ENCODE measurements at places on chromosomes 3 and 15. TPM values are rescaled to one million over a fixed set of nuclear protein-coding genes. Genes with fewer than 3 reads are reported as not detected.

The SPSB4 gene
- 6.9 TPM for total RNA-seq

The GJD2 gene
- 42.3 TPM for total RNA-seq

The ADAMTSL3 gene
- total RNA-seq = 21.2 TPM

The AAGAB gene
- 12.6 TPM for total RNA-seq

The METTL6 gene
- 6.3 TPM for total RNA-seq

The CFAP100 gene
- not detected for total RNA-seq

The TMOD3 gene
- total RNA-seq = 18.7 TPM

The RTP3 gene
- total RNA-seq = not detected

GRCh38 chr3:114527036-114527644 lies 233.3 kb downstream of the TIGIT start:
- no peak for DNase-seq
- H3K36me3 ChIP-seq = no peaks in the 10 kb centered on the region
- H3K4me1 ChIP-seq = no peaks in the 10 kb centered on the region
- H3K27me3 ChIP-seq = no peaks in the 10 kb centered on the region
- no peak overlapping the region for H3K27ac ChIP-seq

DNA sequence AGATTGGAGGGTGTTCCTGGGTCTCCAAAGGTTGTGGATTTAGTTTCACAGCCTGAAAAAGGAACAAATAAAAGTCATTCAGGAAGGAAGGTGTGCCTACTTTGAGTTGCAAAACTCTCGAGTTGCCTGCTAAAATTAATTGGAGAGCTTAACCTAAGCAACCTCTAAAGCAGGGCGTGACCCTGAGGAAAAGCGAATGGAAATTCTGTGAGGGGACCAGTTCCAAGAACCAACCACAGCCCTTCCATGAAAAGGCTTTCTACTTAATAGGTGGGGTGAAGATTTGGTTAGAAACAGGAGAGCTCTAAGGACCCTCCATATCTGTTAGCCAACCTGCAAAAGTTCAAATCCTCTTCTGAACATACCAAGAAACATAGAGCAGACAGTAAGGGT lies 1.5 kb downstream of the CD80 start:
- no peaks in the 10 kb centered on the region for H3K27me3 ChIP-seq
- no peak overlapping the region for H3K27ac ChIP-seq
- no peak for DNase-seq

DNA sequence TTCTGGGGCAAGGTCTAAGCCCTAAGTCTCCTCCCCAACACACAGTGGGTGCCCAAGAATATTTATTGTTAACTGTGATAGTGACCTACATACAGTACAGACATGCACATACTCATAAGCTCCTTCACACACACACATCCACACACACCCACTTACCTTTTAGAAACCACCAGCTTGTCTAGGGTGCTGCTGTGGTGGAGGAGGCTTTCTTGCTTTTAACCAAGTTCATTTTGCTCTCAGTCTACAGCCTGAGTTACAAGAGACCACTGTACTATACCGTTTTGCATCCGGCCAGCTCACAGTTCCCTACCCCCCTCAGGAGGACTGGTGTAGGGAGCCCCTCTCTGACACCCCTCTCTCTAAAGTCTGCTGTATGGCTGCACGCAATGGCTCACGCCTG lies 16.7 kb downstream of the DAPK2 start:
- H3K36me3 ChIP-seq = no peaks in the 10 kb centered on the region
- no peaks in the 10 kb centered on the region for H3K27me3 ChIP-seq
- DNase-seq = no peak
- no peak overlapping the region for H3K4me3 ChIP-seq
- peaks cover 60% of the 10 kb centered on the region for H3K4me1 ChIP-seq
- H3K27ac ChIP-seq = peak overlapping the region; percentile 13

DNA sequence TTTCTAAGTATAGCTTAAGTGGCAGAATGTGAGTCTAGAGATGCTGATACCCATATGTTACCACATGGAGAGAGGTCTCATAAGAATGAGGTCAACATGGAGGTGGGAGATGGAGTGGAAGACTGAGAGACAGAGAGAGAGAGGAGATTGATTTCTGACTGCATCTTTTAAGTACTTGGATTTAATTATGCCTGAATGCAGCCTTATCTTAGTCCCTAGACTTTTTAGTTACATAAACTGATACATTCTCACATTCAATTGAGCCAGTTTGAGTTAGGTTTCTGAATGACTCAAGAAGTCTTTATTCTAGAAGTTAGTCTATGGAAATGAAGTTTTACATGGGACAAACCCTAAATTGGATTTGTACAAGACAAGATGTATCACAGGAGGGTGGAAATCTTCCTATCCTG lies 58.5 kb upstream of the TNFSF10 start:
- H3K4me3 ChIP-seq = no peak overlapping the region
- no peak overlapping the region for H3K27ac ChIP-seq
- DNase-seq = no peak
- H3K4me1 ChIP-seq = peaks cover 25% of the 10 kb centered on the region
- no peaks in the 10 kb centered on the region for H3K27me3 ChIP-seq
- no peaks in the 10 kb centered on the region for H3K36me3 ChIP-seq

DNA sequence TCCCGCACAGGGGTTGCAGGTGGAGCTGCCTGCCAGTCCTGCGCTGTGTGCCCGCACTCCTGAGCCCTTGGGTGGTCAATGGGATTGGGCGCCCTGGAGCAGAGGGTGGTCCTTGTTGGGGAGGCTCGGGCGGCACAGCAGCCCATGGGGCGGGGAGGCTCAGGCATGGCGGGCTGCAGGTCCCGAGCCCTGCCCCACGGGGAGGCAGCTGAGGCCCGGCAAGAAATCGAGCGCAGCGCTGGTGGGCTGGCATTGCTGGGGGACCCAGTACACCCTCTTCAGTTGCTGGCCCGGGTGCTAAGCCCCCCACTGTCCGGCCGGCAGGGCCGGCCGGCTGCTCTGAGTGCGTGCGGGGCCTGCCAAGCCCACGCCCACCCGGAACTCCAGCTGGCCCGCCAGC lies 27.9 kb downstream of the NCK1 start:
- DNase-seq = no peak
- no peaks in the 10 kb centered on the region for H3K36me3 ChIP-seq
- H3K4me1 ChIP-seq = peaks cover 11% of the 10 kb centered on the region

DNA sequence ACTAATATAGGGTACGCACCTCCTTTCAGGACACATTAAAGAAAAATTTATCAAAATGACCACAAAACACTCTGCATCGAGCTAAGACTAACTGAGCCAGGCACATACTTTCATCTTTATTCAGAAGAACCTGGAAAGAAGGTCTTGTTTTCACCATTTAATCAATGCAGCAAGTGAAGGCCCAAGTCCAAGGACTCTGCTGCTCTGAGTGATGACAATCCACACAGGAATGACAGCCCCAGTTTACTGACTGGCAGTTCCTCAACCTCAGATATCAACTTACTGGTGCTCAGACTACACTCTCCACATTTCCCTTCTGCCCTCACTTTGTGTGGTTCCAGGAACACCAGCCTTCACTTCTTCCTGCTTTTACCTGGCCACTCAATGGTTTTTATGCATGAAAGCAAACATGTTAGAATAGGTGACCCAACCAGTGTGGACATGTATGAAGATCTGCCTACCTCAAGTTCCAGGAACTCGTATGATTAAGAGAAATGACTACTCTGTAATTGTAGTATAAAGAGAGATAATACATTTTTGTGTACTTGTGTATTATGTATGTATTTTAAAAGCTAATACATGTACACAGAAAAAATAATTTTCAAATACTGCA lies 29.1 kb upstream of the RASA2 start:
- no peak overlapping the region for H3K4me3 ChIP-seq
- H3K4me1 ChIP-seq = no peaks in the 10 kb centered on the region
- no peak for DNase-seq
- no peaks in the 10 kb centered on the region for H3K27me3 ChIP-seq
- H3K36me3 ChIP-seq = no peaks in the 10 kb centered on the region

DNA sequence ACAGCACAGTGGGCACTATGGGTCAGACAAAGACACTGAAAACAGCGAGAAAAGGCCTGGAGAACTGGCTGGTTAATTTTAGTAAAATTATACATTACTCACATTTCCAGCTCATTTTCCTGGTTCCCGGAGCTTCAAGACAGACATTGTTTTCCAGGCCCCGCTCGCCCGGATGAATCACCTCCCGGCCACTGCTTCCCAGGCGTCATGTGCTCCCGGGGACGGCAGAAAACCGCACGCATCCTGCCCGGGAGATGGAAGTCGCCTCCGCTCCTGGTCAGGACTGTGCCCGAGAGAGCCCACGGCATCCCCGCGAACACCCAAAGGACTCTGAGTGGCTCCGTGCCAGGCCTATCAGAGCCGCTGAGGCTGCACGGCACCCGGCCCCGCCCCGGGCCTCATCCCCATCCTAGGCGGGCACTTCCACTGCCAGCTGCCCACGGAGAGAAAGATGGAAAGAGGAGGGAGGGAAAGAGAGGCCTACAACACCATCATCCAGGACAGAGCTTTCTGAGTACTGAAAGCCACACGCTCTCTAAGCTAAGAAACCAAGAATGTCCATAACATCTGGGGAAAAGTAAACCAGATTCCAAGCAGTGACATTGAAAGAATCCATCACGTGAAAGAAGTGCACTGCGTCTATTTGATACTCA lies 75.1 kb downstream of the VGLL4 start:
- no peaks in the 10 kb centered on the region for H3K27me3 ChIP-seq
- H3K36me3 ChIP-seq = peaks cover 16% of the 10 kb centered on the region
- H3K4me1 ChIP-seq = peaks cover 62% of the 10 kb centered on the region
- H3K27ac ChIP-seq = peak overlapping the region; percentile 88
- H3K4me3 ChIP-seq = no peak overlapping the region

DNA sequence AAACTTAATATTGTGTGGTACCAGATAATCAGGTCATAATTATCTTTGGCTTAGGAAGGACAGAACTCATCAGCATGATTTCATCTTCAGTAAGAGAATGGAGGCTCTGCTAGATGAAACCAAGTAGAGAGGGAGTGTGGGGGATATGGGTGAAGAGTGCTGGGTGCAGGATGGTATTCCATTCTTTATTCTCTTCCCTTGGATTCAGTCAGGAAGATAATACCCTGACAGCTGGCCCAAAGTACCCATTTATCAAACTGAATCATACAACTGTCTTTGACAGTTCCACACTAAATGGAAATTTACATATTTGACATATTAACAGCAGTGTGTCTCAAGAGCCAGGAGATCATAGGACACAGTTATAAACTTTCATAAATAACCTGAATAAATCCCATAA lies 44.7 kb downstream of the GOLIM4 start:
- no peak for DNase-seq
- H3K4me3 ChIP-seq = no peak overlapping the region
- no peaks in the 10 kb centered on the region for H3K4me1 ChIP-seq
- H3K36me3 ChIP-seq = no peaks in the 10 kb centered on the region
- no peaks in the 10 kb centered on the region for H3K27me3 ChIP-seq

DNA sequence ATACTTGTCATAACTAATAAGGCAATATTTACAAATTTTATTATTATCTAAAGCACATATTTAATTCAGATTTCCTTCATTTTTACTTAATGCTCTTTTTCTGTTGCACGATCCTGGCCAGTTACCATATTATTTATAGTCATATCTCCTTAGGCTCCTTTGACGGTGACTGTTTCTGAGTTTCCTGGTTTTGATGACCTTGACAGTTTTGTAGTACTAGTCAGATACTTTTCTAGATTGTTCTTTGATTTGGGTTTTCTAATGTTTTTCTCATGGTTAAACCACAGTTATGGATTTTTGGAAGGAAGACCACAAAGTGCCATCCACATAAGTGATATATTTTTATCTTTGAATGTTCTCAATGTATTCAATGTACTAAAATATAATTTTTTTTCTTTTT lies 171.0 kb upstream of the NANOGP8 start:
- DNase-seq = no peak
- no peaks in the 10 kb centered on the region for H3K4me1 ChIP-seq
- no peaks in the 10 kb centered on the region for H3K27me3 ChIP-seq
- no peaks in the 10 kb centered on the region for H3K36me3 ChIP-seq
- H3K4me3 ChIP-seq = no peak overlapping the region

GRCh38 chr15:51536965-51537574 lies 85.5 kb downstream of the DMXL2 start:
- no peak for DNase-seq
- peaks cover under 1% of the 10 kb centered on the region for H3K36me3 ChIP-seq
- no peaks in the 10 kb centered on the region for H3K27me3 ChIP-seq
- H3K4me1 ChIP-seq = no peaks in the 10 kb centered on the region
- no peak overlapping the region for H3K27ac ChIP-seq
